ENCODE measurements at places on chromosomes 12 and 14.

- no peak for DNase-seq
Observed at GRCh38 chr12:94618995-94619695, 31.2 kb downstream of the TMCC3 start.

GRCh38 chr12:82955043-82955442 lies 268.3 kb downstream of the TMTC2 start:
- DNase-seq, result no peak

- no peak for DNase-seq
Observed at GRCh38 chr12:130157998-130158753, 4.1 kb upstream of the FZD10 start.

GRCh38 chr14:63878052-63878451 lies 25.2 kb downstream of the SYNE2 start:
- no peak for DNase-seq

DNA sequence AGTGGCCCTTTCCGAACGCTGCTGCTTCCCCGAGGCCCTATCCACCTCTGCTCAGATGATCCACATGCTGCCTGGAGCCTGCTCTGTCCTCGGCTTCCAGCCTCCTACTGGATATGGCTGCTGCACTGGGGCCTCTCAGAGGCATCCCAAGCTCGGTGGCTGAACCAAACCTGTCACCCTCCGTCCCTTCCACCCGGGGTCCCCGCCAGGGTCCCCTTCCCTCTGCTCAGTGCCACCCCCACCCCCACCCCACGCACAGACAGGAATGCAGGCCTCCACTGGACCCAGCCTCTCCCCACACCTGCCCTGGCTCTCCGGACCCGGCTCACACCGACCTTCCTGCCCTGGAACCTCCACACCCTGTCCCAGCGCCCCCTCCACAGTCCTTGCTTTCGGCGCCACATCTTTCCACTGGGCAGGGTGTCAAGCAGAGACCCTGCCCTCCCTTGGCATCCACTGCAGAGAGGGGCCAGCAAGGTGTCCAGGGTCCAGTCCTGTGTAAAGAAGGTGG lies 6.1 kb downstream of the CEP170B start:
- DNase-seq, result no peak

- no peak for DNase-seq
Observed at GRCh38 chr14:44712024-44712815, 205.1 kb upstream of the FSCB start.

- no peak for DNase-seq
Observed at GRCh38 chr14:77589099-77589498, 27.3 kb downstream of the SPTLC2 start.

- DNase-seq, result no peak
Observed at GRCh38 chr12:31618228-31619025, 27.5 kb upstream of the DENND5B start.

DNA sequence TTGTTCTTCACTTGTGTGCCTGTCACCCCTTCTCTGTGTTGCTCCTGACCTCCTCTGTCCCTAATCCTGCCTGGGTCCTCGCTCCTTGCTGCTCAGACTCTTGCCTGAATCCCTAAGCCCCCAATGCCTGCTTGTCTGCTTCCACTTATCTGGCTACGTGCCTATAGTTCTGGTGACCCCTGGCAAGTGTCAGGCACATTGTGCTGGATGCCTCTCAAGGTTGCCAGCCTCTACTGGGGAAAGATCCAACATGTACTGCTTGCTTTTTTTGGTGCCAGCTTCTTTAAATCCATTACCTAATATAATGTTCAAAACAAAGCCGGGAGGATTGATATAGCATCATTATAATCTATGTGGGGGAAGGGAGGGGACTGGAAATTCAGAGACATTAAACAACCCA lies 448.0 kb upstream of the CCDC196 start:
- DNase-seq, result no peak

- DNase-seq, result no peak
Observed at GRCh38 chr14:88348546-88348945, 25.5 kb upstream of the KCNK10 start.

- no peak for DNase-seq
Observed at GRCh38 chr12:60489071-60489470, 893.2 kb downstream of the SLC16A7 start.

- DNase-seq, result no peak
Observed at GRCh38 chr12:102504280-102504679, 23.9 kb upstream of the IGF1 start.

DNA sequence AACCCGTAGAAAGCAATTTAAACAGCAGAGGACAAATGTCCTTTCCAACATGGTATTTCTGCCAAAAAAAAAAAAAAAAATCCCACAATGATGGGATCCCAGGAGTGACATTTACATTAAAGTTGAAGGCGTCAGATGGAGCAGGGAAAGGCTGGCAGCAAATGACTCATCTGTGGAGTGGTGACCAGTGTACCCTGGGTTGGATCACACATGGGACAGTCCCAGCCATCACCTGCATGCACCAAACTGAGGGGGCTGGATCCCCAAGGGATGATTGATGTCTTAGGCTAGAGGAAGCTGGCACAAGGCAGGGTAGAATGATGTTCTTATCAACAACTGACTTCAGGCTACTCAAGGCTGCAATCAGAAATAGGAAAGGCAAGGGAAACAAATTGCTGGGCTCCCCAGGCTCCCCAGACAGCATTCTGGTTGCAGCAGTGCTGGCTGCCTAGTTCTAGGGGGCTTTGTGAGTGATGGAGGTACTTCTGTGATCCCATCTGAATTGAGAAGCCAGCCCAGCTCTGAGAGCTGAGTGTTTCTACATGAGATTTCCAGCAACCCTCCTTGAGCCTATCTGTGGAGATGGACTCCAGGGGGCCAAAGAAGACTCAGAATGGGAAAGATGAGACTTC lies 117.9 kb downstream of the DPF3 start:
- DNase-seq, result no peak
